Thoracic aorta (tissue), 2 donors: ENCODE measurements at places on chromosomes 2 and 18. TPM values are rescaled to one million over a fixed set of nuclear protein-coding genes. Genes with fewer than 3 reads are reported as not detected.

Gene DPP10
- total RNA-seq: not detected

Gene LCT
- 0.28 TPM for total RNA-seq

GRCh38 chr18:24368749-24369148 is 28.9 kb downstream of the OSBPL1A start:
- H3K27ac ChIP-seq: no peak overlapping the region
- H3K4me1 ChIP-seq: no peaks in the 10 kb centered on the region
- no peaks in the 10 kb centered on the region for H3K27me3 ChIP-seq
- peaks cover 2% of the 10 kb centered on the region for H3K36me3 ChIP-seq
- H3K4me3 ChIP-seq: no peak overlapping the region

DNA sequence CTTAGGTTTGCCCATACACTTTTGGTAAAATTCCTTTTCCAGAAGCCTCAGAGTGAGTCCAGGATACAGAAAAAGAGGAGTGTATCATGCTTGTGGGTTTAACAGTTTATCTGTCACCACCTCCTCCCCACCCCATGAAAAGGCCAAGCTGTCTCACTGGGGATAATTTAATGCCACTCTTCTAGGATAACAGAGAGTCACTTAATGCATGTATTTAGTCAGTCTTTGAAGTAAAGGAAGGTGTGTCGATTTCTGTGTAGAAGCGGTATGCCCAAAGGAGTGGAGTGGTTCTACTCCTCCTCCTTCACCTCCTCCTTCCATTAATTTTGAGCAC is 116.4 kb downstream of the QPCT start:
- no peak for DNase-seq
- peaks cover 53% of the 10 kb centered on the region for H3K4me1 ChIP-seq
- peak overlapping the region; percentile 53 for H3K27ac ChIP-seq

- no peak for DNase-seq
- H3K27me3 ChIP-seq: no peaks in the 10 kb centered on the region
- H3K36me3 ChIP-seq: no peaks in the 10 kb centered on the region
- no peaks in the 10 kb centered on the region for H3K4me1 ChIP-seq
Observed at GRCh38 chr2:143230506-143231253, 101.5 kb downstream of the ARHGAP15 start.
